ENCODE measurements at places on chromosomes 11 and 22.

DNA sequence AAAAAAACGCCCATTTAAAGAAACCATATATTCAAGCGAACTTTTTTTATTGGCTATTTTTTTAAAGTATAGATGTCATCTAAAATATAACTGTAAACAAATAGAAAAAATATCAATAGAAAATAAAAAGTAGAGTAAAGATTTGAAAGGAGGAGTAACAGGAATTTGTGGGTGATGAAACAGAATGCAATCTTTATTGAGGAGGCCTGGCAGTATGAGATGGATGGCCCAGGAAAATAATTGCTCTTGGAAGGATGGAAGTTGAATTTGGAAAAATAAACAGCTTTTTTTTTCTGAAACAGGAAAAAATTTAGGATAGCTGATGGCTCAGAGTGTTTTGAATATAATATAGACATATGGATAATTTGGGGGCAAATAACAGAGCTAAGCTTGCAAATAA, 219.0 kb downstream of the CASP12 start:
- DNase-seq: no peak

DNA sequence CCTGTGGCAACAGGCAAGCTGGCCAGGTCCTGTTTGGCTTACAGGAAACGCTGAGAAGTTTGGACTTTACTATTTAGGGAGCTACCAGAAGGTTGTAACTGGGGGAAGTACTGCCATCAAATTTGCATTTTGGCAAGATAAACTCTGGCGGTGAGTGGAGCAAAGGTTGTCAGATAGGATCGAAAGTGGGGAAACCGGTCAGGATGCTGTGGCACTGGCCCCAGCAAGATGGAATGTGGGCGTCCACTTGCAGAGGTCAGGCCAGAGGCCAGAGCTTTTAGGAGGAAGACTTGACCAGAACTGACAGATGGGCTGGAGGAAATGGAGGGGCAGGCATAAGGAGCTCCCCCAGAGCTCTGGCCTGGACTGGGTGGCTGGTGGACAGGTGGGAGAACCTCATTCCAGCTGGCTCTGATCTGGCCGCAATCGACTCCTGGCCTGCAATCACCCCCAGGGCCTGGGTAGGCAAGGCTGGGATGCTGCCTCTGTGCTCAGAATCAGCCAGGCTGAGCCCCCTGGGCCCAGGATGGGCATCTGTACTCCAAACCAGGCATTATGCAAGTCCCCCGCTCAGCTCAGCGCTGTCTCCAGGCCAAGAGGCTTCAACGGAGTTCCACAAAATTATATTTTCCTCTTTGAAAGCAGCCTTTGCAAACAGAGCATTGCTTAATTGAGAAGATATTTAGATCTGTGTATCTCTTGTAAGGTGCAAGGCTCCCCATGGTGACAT, 178.3 kb upstream of the NECTIN1 start:
- DNase-seq: no peak

DNA sequence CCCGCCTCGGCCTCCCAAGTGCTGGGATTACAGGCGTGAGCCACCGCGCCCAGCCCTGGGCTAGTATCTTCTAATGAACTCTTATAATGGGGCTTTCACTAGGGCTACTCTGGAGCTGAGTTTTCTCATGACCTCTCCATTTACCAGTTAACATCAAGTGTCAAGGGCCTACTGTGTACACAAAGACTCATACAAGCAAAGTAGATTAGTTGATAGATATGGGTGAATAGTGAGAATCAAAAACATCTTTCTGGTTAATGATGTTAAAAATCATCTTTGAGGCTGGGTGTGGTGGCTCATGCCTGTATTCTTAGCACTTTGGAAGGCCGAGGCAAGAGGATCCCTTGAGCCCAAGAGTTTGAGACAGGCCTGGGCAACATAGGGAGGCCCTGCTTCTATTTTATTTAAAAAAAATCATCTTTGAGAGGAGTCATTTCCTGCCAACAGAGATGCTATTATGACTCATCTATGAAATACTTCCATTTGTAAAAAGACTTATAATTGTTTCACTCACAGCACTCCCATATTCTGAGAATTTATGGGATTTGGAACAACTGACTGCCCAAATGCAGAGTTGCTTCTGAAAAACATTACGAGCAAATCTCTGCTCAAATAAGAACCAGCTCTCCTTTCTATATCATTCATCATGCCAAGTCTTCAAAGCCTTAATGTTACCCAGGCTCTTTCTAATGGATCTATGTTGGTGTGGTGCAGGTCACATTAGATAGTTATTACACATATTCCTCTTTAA, 57.0 kb downstream of the GDPD4 start:
- no peak for DNase-seq

GRCh38 chr11:64234647-64235379, 429 bp downstream of the VEGFB start:
- DNase-seq: peak; percentile 88

DNA sequence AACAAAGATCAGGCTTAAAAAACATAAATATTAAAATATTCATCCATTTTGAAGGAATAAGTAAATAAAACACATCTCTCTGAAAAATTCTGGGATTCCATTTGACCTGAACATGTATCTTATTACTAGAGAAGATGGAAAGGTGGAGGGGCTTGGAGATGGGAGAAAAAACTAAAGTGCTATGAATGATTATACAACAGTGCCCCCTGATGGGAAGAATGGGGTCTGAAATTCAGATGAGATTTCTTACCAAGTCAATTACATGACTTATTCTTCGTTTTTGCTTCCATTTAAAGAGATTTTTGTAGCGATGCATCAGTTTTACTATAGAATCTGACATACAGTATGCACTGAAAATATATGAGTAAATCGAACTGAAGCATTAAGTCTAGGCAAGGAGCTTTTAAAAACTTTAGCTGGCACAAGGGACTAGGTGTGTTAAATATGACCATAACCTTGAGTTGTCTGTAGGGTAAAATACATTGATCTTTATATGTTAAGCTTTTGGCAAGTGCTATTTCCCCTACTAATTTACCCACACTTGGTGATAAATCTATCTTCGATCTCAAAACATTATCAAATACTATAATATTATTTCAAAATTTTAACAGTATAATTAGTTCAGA, 718.8 kb downstream of the CNTN5 start:
- DNase-seq: no peak

GRCh38 chr11:62854825-62855570, 15.6 kb upstream of the WDR74 start:
- DNase-seq: no peak

DNA sequence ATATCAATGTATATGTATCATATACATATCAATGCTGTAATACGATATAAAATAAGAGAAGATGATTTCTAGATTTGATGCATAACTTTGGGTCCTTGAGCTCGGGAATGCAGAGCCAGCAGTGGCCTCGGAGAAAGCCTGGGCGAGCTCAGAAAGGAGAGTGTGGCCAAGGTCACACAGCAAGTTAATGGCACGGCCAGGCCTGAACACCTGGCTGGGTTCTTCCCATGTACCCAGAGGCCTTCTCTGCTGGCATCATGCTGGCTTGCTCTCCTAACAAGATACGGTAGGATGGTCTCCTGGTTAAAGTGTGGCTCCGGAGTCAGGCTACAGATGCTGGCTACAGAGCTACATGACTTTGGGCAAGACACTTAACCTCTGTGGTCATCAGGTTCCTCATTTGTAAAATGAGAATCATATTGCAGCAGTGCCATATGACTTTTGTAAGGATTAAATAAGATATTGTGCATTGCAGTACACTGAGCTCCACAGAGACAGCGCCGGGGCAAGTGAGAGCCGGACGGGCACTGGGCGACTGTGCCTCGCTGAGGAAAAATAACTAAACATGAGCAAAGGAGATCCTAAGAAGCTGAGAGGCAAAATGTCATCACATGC, 29.9 kb downstream of the TPST2 start:
- no peak for DNase-seq

GRCh38 chr22:32877196-32877595, 75.7 kb downstream of the TIMP3 start:
- DNase-seq: no peak

DNA sequence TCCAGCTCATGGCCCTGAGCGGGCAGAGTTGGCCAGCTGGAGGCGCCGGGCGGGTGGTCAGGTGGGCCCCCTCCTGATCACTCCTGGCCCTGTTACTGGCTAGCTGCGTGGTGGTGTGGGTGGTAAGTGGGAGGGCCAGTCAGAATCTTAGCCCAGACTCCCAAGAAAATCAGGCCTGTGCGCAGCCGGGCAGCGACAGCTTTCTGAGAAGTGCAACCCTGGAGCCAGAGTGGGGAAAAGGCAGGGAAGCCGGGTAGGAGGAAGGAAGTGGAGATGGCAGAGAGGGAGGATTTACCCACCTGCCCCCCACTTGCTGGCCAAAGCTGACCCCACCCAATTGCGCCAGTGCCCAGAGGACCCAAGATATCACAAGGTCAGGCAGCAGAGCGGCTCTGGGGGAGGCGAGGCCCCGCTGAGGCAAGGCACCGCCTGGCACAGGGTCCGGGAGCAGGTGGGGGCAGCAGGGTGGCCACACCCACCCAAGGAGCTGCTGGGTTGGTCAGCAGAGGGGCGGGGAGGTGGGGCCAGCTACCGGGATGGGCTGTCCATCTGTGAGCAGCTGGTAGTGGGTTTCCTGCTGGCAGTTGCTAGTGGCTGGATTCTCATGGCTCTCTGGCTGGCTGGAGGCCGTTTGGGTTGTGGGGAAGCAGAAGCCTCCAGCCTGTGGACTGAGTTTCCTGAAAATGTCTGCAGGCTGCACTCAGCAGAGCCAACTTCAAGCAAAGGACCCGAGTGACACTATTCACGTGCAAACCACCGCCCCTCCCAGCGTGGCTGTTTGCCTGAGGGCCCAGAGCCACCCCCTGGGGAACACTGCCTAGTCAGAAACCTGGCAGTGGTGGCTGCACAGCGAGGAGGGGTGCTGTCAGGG, 196.4 kb downstream of the IGLL1 start:
- no peak for DNase-seq

DNA sequence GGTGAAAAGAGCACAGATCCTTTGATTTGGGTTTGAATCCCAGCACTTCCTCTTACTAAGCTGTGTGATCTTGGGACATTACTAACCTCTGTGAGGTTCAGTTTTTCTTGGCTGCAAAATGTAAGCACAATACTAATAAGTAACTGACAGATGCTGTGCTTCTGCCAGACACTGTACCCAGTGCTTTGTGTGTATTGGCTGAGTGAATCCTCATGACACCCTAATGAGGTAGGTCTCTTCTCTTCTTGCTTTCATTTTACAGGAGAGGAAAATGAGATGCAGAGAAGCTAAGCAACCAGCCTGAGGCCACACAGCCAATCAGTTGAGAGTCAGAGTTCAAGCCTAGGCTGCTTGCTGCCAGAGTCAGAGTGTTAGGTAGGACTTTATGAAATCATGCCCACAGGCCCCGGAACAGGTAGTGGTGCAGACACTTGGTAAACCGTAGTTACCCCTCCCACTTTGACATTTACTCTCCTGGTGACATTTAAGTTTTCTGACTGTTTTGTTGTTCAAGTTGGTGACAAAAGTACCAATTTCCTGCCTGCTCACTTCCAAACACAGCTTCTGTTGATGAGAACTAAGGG, 21.2 kb downstream of the PTPRJ start:
- DNase-seq: peak; percentile 96

DNA sequence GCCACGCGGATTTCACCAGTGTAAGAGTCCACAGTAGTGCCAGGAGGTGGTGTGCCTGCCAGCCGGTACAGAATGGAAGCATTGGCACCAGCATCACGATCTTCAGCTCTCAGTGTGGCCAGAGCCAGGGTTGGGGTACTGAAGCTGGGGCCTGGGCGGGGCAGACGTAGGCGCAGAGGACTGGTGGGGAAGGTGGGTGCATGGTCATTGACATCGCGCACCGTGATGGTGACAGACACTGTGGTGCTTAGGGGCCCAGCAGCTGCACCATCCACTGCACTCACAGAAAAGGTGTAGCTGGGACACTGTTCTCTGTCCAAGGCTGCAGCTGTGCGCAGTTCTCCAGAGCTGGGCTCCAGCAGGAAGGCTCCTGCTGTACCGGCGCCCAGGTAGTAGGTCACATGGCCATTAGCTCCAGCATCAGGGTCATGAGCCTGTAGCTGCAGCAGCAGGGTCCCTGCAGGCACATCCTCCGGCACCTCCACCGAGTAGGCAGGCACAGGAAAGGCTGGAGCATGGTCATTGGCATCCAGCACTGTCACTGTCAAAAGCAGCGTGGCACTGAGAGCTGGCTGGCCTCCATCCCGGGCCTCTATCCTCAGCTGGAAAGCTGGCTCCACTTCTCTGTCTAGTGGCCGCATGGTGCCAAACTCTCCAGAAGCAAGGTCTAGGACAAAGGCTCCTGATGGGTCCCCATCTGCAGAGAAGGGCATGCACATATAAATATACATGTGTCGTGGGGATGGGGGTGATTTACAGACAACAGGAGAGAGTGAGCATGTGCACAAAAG, 7.9 kb upstream of the TPP1 start:
- DNase-seq: no peak

DNA sequence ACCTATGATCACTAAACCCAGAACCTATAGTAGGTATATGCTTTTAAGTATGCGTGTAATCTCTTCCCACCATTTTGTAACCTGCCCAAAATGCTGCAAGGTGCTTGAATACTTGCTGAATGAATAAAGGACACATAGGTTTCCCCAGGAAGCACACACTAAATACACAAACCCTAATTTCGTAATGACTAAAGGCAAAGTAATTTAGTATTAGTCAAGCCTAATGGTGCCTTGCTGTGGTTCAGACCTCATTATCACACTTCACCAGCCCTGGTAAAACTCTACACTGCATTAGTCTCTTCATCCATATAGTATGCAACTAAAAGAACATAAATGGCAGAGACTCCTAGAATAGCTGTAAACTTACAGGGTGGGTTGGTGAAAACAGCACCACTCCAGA, 289.0 kb upstream of the PITPNB start:
- no peak for DNase-seq

GRCh38 chr11:78373689-78374088, 43.9 kb downstream of the GAB2 start:
- no peak for DNase-seq

DNA sequence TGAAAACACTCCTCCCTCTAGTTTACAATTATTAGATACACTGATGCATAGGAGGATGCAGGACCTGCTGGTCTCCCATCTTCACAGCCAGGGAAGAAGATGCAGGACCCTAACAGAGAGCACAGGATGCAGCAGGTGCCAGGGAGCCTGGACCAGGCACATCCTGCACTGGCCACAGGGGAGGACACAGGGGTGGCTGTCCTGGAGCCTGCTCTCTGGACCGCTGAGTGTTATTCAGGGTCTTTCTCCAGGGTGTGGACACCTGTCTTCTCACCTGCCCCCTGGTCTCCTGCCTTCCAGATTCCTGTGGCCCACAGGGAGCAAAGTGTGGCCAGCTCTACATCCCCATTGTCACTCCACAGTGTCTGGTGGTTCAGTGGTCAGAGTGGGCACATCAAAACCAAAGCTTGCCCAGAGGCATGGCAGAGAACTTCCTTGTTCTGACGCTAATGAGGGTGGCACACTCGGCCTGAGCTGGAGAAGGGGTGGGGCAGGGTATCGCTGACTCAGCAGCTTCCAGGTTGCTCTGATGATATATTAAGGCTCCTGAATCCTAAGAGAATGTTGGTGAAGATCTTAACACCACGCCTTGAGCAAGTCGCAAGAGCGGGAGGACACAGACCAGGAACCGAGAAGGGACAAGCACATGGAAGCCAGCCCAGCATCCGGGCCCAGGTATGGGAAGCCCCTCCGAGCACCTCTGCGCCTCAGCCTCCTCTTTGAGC, at the start of gene APOBEC3A:
APOBEC3A (plus strand) TSS at position 564 of the 725 bp plus-strand sequence; CDS start at position 647, 83 bp downstream.
- no peak for DNase-seq
